ENCODE measurements at places on chromosomes 5 and 9.

- DNase-seq: peak; percentile 33
Measured at GRCh38 chr9:19102181-19102630, 498 bp downstream of the HAUS6 start.

- DNase-seq: peak; percentile 32
Measured at GRCh38 chr5:130549884-130550561, 615.0 kb downstream of the HINT1 start.

GRCh38 chr5:57772512-57772911, 289.9 kb upstream of the ACTBL2 start:
- no peak for DNase-seq

DNA sequence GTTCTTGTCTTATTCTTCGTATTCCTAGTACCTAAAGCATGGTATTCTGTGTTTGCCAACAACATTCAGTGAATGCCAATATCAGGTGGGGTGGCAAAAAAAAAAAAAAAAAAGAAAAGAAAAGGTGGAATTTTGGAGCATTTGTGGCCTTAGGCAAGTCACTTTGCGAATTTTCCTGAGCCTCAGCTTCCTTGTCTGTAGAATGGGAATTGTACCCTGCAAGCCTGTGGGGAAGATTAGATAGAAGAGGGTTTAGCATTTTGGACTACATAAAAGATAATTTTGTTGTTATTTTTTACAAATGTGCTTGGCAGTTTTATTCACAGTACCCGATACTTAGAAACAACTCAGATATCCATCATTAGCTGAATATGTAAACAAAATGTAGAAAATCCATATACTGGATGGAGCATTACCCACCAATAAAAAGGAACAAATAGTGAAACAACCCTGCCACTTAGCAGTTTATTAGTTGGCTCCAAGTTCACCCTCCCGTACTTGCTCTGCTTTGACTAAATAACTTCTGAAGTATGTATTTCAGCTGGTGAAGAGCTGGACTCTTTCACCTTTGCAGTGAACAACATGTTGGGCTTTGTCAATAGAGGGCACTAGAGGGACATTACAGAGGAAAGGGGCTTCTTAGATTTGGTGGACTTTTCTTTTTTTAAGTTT, 13.6 kb downstream of the UBE2D2 start:
- DNase-seq: peak; percentile 48

GRCh38 chr5:79666758-79667157, 22.9 kb upstream of the CMYA5 start:
- no peak for DNase-seq

GRCh38 chr5:127235136-127235535, 55.5 kb upstream of the MEGF10 start:
- no peak for DNase-seq

DNA sequence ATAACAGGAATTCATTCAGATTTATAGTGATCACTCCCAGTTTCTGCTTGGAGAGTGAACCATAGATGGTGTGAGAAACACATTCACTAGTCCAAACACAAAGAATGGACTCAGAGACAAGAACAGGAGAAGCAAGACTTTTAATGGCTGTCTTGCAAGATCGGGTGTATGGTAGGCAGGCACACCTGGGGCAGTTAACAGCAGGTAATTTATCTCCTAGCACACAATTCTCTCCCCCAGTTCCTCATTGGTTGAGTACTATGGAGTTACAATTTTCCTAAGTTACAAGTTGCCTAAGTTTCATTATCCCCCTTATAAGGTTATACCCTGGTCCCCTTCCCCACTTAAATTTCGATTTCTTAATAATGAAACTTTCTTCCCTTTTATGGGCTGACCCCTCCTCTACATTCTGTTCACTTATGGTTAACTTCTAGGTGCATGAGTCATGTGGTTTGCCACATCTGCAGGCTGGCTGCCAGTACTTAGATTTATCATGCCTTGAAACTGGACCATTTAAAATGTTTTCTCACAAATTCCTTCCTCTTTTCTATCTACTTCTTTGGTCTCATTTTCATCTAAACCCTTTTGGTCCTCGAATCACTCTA, 623.3 kb downstream of the HINT1 start:
- no peak for DNase-seq

- no peak for DNase-seq
Measured at GRCh38 chr5:120769312-120769872, 305.3 kb downstream of the PRR16 start.
